Articular chondrocyte of knee joint (primary cell): ENCODE measurements at places on chromosomes 4 and X. TPM values are rescaled to one million over a fixed set of nuclear protein-coding genes. Genes with fewer than 3 reads are reported as not detected.

GSX2 gene
- 0.43 TPM in 1 of 2 replicates, not detected in the other for total RNA-seq

RTL9 gene
- 0.13 and 0.22 TPM in 2 replicates for total RNA-seq

TENM3 gene
- total RNA-seq = 1.1 and 2.5 TPM in 2 replicates

HSPA4L gene
- 6.5 and 10.6 TPM in 2 replicates for total RNA-seq

CXXC4 gene
- not detected in 2 replicates for total RNA-seq
